Stimulated activated CD4-positive, alpha-beta T cell treated with anti-CD3 and anti-CD28 coated beads, Interleukin-4, amount 100 ng/mL, for 24 hours (primary cell): ENCODE measurements at places on chromosomes 7 and 10.

- DNase-seq = peak; percentile 5
Observed at GRCh38 chr10:80075781-80076180, 2.7 kb upstream of the TMEM254 start.

DNA sequence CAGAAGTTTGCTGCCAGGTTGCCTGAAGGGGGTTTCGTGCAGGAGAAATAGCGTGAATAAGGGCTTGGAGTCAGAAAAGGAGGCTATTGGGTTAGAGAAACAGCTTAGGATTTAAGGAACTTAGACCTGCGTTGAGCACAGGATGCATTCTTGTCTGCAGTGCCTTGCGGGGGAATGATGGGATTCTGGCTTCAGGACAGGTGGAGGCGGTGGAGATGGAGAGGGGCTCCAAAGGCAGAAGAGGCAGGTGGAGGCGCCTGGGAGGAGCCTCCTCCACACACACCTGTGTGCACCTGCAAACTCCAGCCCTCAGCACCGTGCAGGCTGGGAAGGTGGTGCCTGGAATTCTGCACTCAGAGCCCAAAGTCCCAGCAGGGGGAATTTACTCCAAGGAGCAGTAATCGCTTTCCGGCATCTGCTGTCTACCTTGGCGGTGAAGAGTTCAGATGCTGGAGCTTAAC is 1.8 kb downstream of the CLIP2 start:
- DNase-seq = no peak

- DNase-seq = no peak
Observed at GRCh38 chr10:130717083-130717482, 580.9 kb downstream of the GLRX3 start.

GRCh38 chr10:118694848-118695247 is 59.9 kb downstream of the CACUL1 start:
- DNase-seq = no peak

GRCh38 chr7:155454183-155455112 is 3.5 kb upstream of the EN2 start:
- DNase-seq = no peak

GRCh38 chr7:111380945-111381344 is 181.3 kb downstream of the IMMP2L start:
- DNase-seq = no peak

DNA sequence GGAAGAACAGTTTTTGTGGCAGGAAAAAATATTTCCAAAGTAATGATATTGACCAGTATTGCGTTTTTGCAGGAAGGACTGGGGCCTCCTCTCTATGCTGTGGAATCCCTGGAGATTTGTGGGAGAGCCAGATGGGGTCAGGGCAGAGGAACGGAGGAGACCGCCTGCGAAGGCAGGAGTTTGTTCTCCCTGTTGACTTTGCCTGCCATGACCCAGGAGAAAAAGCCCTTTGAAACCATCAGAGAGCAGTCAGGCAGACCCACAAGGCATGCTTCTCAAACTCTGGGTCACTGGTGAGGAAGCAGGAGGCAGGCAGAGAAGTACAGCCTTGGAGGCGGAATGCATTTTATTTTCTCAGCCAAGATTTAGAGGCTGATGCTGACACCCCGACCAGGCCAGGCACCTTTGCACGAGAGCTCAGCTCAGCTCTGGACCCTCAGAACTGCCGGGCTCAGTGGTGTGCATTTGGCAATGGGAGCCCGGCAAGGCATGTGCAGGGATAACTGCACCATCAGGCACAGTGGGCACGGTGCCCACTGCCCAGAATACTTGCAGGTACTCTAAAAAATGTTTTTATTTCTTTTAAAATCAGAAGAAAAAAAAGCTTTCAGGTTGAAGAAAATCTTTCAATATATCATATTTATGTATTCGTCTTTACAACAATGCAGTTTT is 410.4 kb downstream of the RPS24 start:
- DNase-seq = no peak

DNA sequence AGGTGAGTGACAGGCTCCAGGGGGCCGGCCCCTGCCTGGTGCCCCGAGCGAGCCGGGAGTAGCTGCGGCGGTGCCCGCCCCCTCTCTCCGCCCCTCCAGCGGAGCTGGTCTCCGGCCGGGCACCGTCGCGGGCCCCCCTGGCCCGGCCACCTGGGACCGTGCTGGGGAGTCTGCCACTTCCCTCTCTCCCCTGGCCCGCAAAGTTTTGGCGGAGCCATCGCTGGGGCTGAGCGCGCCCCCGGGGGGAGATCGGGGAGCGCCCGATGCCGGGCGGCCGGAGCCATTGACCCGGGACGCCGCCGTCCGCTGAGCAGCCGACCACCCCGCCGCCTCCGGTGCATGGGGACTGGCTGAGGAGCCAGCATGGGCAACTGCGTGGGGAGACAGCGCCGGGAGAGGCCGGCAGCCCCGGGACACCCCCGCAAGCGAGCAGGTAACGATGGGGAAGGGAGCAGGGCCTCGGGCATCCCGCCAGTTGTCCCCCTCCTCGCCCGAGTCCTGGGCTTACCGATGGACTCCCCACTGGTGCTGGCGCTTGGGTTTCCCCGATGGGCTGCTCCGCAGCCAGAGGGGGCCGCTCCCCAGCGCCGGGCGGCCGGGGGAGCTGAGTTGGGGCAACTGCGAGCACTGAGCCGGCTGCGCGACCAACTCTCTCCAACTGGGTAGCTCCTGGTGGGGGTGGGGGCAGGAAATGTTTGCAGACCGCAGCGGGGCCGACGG is at the start of gene UBTD1:
Gene UBTD1, plus strand, starts transcription at position 84 of the 720 bp plus-strand sequence. Its CDS starts 280 bp downstream, at position 364.
- DNase-seq = peak; percentile 19

DNA sequence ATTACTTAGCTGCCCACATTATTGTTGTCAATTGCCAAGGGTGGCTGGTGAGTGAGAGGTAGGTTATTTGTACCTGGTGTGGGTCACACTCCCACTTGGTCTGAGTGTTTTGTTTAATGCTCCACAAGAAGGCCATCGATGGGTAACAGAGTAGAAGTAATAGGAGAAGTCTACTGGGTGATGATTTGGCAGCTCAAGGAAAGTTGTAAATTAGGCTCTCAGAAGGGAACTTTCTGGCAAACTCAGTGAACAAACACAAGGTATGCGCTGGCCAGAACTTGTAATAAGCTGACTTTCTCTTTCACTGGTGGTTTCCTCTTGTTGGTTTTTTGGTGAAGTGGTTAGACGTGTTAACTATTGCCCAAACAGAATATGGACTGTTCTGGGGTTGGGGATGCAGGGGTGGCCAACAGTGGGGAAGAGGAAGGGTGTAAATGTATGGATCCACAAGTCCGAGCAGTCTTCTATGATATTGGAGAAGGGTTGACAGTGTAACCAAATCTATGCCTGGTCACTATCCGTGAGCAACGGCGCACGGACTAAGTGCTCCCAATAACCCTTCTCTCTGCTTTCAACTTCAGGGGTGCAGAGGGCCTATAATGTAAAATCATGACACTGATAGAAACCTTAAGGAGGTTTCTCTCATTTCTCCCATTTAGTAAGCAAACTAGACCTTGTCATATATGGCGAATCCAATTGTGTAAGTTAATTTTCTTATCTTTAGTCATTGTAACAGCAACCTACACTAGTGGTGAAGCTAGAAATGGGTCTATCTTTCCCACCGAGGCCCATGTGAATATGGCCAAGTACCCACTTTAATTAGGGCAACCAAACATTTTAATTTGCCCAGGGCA is 212.8 kb downstream of the PTEN start:
- no peak for DNase-seq

DNA sequence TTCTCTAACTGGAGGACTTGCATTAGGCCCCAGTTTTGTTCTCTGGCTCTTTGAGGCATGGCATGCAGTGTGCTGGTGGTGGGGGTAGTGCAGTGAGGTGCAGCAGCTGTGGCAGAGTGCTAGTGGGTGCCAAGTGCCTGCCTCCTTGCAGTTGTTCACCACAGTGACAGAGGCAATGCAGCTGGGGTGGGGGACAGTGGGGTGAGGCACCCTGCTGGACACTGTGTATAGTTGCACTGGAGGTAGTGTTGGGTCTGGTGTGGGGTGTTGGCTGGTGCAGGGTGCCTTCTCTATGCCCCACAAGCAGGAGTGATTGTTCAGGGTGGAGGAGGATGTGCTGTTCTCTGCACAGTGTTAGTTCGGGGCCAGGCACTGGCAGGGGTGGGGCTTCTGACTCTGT is 21.7 kb upstream of the KEL start:
- DNase-seq = no peak

DNA sequence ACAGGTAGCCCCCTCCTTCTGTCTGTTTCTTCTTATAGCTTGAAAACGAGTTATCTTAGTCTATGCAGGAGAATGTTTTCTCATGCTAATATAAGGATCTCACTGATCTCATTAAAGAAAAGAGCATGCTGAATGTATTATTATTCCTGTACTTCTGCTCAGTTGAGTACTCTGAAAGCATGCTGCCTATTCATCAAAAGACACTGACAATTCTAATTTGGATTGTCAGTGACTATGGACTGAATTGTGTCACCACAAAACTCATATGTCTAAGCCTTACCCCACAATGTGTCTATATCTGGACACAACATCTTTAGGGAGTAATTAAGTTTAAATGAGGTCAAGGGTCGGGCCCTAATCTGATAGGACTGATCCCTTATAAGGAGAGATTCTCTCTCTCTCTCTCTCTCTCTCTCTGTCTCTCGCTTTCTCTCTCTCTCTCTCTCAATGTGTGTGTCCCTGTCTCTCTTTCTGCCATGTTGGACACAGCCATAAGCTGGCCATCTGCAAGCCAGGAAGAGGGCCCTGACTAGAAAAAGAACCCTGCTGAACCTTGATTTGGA is 98.4 kb downstream of the GNAT3 start:
- DNase-seq = no peak

GRCh38 chr10:74190494-74190893 is 39.5 kb downstream of the ADK start:
- no peak for DNase-seq

GRCh38 chr7:936386-937054 is 18.0 kb downstream of the ADAP1 start:
- peak; percentile 57 for DNase-seq

GRCh38 chr7:41750661-41751540 is 48.0 kb upstream of the INHBA start:
- DNase-seq = no peak

DNA sequence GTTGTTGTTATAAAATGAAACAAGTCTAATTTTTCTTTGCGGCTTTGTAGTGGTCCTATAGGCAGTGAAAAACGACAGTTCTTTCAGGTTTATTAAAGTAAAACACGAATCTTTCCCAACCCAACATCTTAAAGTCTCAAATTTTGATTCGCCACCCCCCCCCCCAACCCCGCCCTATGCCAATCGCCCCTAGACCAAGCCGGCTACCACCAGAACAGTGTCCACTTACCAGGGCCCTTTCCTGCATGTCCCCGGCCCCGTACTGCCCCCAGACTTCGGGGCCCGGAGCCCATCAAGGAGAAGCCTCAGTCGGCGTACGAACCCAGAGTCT is 335 bp upstream of the CHCHD1 start:
- DNase-seq = no peak

DNA sequence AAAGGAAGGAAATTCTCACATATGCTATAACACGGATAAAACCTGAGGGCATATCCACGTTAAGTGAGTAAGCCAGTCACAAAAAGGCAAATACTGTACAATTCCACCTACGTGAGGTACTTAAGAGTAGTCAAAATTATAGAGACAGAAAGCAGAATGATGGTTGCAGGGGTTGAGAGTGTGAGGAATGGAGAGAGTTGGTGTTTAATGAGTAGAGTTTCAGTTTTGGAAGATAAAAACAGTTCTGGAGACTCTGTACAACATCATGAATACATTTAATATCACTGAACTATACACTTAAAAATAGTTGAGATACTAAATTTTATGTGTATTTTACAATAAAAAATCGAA is 95.1 kb downstream of the SNX13 start:
- no peak for DNase-seq

- DNase-seq = no peak
Observed at GRCh38 chr7:20064974-20065862, 152.0 kb downstream of the MACC1 start.
